ENCODE measurements at places on chromosomes 5 and 9. TPM values are rescaled to one million over a fixed set of nuclear protein-coding genes. Genes with fewer than 3 reads are reported as not detected.

DNA sequence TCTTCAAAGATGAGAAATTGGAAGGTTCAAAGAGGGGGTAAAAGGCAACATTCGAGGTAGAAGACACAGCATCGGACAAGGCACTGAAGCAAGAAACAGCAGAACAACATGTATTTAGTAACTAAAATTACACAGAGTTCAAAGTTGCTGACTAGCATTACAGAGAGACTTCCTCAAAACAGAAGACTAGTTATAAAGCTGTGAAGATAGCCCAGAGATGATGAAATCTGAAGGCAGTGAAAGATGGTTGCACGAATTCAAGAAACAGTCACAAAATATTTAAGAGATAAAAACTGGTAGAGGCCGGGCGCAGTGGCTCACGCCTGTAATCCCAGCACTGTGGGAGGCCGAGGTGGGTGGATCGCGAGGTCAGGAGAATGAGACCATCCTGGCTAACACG lies 16.3 kb downstream of the MAPKAP1 start:
- no peaks in the 10 kb centered on the region for H3K36me3 ChIP-seq
- H3K27me3 ChIP-seq = peaks cover 2% of the 10 kb centered on the region
- H3K27ac ChIP-seq = no peak overlapping the region
- H3K4me3 ChIP-seq = no peak overlapping the region
- peaks cover 52% of the 10 kb centered on the region for H3K4me1 ChIP-seq
- no peak for DNase-seq

GRCh38 chr5:158026304-158027031 lies 167.5 kb upstream of the CLINT1 start:
- no peak overlapping the region for H3K27ac ChIP-seq
- H3K36me3 ChIP-seq = no peaks in the 10 kb centered on the region
- H3K4me1 ChIP-seq = no peaks in the 10 kb centered on the region
- H3K27me3 ChIP-seq = peaks cover 5% of the 10 kb centered on the region
- no peak for DNase-seq
- no peak overlapping the region for H3K4me3 ChIP-seq

DNA sequence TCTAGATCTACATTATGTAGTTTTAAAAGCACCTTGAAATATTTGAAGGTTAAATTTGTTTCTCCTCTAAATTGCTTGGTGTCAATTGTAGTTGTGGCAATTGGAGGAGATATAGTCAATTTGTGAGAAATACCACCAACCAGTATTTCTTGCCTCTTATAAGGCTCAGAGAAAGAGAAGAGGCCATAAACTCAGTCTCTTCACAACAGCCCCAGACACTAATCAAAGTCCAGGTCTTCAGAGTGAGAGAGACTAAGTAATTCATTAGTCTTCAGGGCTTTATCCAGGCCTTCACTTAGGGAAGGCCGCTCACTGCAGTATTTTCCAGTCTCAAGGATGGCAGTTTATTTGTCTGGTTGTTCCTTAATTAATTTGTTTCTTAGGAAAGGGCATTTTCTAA lies 168.0 kb upstream of the RGMB start:
- no peaks in the 10 kb centered on the region for H3K27me3 ChIP-seq
- no peaks in the 10 kb centered on the region for H3K36me3 ChIP-seq
- no peak overlapping the region for H3K4me3 ChIP-seq
- H3K4me1 ChIP-seq = no peaks in the 10 kb centered on the region
- no peak overlapping the region for H3K27ac ChIP-seq

DNA sequence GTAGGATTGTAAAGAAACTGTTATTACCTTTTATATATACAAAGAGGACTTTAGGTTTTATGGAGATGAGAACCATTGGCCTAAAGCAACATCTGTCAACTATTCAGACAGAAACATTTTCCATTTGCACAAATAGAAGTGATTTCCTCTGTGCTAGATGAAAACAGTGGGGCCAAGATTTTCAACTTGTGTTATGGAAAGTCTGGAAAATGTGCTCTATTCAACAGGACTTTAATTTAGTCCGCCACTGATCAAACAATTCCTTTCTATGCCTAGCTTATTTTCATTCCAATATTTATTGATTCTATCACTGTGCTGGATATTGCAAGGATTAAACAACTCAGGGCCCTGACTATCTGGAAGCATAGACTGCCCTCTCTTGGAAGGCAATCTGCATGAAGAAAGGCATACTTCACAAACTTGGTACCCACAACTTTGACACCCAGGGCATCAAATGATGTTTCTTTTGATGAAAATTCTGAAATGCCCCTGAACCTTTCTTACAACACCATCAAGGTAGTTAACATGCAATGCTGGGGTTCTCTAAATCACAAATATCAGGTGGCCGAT lies 126.6 kb upstream of the HMHB1 start:
- H3K36me3 ChIP-seq = peaks cover 8% of the 10 kb centered on the region
- H3K27ac ChIP-seq = no peak overlapping the region
- no peak overlapping the region for H3K4me3 ChIP-seq
- no peak for DNase-seq
- no peaks in the 10 kb centered on the region for H3K4me1 ChIP-seq
- H3K27me3 ChIP-seq = no peaks in the 10 kb centered on the region

Gene SLC1A3
- polyA plus RNA-seq = not detected

Gene SNCB
- not detected for polyA plus RNA-seq

DNA sequence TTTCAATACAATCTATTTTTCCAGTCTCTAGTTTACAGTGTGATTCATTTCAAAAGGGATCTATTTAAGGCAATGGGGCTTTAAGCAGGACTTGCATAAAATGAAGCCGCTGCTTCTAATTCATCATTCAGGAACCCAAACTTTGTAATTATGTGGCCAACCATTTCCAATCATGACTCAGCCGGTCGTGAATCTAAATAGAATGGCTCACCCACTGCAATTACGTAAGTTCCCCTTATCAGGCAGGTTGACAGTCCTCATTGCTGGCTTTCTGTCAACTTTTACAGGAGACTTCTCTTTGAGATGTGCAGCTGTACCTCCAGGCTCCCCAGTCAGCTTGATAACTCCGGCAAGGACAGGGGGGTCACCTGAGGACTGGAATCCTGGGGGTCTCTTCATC lies 152.8 kb upstream of the DAP start:
- H3K4me1 ChIP-seq = no peaks in the 10 kb centered on the region
- no peak overlapping the region for H3K4me3 ChIP-seq
- H3K27ac ChIP-seq = no peak overlapping the region
- no peaks in the 10 kb centered on the region for H3K36me3 ChIP-seq

DNA sequence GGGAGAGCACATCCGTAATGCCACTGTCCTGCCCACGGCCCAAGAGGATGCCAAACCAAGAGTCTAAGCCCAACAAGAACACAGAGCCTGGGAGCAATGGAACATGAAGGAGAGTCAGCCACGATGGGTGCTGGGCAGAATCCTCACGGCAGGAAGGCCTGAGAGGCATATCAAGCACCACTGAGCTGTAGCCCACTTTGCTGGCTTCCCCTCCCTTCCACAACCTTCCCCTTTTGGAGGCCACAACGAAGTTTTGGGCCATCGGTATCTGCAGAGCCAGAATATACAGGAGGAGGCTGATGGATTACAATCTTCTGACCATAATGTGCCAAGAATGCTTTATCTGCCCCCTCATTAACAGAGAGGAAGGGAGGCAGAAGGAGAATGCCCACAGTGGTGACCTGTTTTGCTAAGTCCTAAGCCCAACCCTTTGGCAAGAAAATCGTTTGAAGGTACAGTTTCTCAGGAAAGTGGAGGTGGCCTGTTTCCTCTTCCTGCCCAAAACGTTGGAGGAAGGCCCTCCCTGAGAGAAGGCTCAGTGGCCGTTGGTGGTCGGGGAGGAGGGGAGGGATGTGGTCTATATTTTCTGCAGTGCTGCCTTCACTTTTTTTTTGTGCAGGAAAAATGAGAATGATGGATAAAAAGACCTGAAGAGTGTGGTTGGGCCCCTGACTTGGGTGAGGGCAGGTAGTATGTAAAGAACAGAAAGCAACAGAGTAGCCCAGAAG lies 26.2 kb downstream of the MACROH2A1 start:
- no peaks in the 10 kb centered on the region for H3K27me3 ChIP-seq
- H3K36me3 ChIP-seq = peaks cover 33% of the 10 kb centered on the region
- H3K4me3 ChIP-seq = no peak overlapping the region
- no peak overlapping the region for H3K27ac ChIP-seq
- peaks cover 34% of the 10 kb centered on the region for H3K4me1 ChIP-seq

DNA sequence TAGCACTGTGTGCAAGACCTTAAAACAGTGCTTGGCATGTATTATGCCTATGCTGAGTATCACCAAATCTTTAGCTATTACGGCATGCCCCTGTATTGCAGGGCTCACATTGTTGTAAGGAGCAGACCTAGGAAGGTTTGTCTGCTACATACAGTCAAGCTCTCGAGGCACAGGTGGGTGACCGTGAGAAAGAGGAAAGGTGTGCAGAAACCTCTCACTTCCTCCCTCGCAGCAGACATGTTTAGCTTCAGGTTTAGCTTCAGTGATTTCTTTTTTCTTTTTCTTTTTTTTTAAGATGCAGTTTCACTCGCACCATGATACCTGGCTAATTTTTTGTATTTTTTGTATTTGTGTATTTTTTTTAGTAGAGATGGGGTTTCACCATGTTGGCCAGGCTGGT lies 275.8 kb upstream of the RIOK2 start:
- no peak overlapping the region for H3K4me3 ChIP-seq
- no peaks in the 10 kb centered on the region for H3K36me3 ChIP-seq
- H3K4me1 ChIP-seq = no peaks in the 10 kb centered on the region
- H3K27me3 ChIP-seq = no peaks in the 10 kb centered on the region
- DNase-seq = no peak

DNA sequence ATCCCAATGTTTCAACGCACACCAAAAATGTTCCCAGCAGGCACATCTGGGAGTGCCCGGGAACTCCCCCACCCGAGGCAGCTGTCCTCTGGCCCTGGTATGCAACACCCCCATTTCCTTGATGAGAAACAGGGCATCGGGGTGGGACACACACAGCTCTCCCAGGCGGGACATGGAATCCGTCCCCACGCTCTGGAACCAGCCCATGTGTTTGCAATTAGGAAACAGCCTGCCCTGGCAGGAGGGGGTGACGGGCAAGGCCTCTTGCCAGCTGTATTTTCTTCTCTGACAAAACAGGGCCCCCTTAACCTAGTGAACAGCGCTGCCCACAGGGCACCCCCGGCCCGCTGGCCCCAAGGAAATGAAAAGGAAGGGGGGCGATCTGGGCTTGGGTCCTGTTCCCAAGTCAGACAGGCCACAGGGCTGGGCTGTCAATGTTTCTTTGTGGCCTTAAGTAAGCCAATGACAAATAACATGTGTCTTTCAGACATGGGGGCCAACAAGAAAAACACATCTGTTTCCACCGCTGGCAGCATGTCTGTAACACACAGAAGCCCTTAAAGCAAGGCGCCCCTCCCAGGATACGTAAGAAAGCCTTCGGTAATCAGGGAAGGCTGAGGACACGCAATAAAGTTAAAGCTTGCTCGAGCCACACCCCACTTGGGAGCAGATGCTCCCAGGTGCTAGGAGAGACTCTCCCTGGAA lies 125.3 kb downstream of the ROR2 start:
- DNase-seq = no peak
- H3K4me1 ChIP-seq = no peaks in the 10 kb centered on the region
- H3K36me3 ChIP-seq = no peaks in the 10 kb centered on the region
- peaks cover 5% of the 10 kb centered on the region for H3K27me3 ChIP-seq
- H3K27ac ChIP-seq = no peak overlapping the region

- H3K4me3 ChIP-seq = no peak overlapping the region
- no peaks in the 10 kb centered on the region for H3K4me1 ChIP-seq
- H3K27me3 ChIP-seq = no peaks in the 10 kb centered on the region
- peaks cover 4% of the 10 kb centered on the region for H3K36me3 ChIP-seq
These were observed 47.6 kb downstream of the ACO1 start for GRCh38 chr9:32431940-32432555.

Gene ADAMTS13
- not detected for polyA plus RNA-seq

DNA sequence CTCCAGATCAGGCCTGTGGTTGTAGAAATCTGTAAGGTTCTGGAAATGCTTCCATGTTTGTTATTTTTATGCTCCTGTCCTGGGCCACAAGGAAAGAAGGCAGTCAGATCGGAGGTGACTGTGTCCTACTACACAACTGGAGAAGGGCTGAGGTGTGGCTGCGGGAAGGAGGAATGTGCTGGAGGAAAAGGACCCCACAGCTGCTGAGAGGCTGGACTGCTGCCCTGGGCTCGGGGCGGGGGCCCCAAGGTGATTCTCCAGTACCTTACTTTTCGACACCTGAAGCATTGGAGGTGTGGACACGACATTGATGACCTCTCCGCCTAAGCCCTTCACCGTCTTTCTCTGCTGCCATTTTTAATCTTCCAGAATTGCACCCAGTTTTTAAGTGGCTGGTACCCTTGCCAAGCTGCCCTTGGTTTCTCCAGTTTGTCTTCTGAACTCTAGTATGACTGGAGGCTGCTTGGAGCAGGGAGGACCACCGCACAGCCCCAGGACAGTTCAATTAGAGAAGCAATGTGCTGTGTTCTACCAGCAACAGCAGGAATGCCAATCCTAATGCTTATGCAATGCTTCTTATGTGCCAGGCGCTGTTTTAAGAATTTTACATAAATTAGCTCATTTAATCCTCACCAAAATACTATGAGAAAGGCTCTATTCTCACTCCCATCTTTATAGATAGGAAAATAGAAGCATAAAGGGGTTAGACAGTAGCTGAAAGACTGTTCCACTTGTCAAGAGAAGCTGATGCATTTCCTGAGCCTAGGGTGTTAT lies 13.5 kb upstream of the ANKRD33B start:
- peaks cover 24% of the 10 kb centered on the region for H3K4me1 ChIP-seq
- H3K36me3 ChIP-seq = no peaks in the 10 kb centered on the region
- no peak for DNase-seq
- no peak overlapping the region for H3K27ac ChIP-seq

Gene OR1J2
- polyA plus RNA-seq = not detected

Measured in immature natural killer cell (primary cell).